ENCODE measurements at places on chromosomes 6 and 20.

DNA sequence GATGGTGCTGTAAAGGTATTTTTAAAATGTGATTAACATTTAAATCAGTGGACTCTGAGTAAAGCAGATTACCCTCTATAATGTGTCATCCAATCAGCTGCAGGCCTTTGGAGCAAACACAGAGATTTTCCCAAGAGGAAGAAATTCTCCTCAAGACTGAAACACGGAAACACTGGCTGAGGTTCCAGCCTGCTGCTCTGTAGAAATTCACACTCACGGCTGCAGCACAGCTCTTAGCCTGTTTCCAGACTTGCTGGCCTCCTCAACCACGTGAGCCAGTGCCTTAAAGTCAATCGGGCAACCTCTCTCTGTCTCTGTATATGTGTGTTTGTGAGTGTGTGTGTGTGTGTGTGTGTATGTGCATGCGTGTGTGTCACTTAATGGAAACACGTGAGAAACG lies 41.1 kb downstream of the PDE10A start:
- no peak for DNase-seq

- DNase-seq, result no peak
These were observed 106.3 kb upstream of the CD93 start for GRCh38 chr20:23192469-23192868.

DNA sequence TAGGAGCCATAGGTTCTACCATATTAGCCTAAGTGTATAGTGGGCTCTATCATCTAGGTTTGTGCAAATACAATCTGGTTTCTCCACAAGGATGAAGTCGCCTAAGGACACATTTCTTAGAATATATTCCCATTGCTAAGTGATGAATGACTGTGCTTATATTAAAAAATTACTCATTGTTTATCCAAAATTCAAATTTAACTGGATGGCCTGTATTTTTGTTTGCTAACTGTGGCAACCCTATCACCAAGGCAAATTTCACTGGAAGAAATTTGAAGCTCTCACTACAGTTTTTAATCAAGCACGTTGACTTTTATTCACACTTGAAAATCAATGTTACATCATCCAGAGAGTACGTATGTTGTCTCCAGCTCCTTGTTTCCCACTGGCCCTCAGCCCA lies 13.9 kb downstream of the GCM2 start:
- no peak for DNase-seq

DNA sequence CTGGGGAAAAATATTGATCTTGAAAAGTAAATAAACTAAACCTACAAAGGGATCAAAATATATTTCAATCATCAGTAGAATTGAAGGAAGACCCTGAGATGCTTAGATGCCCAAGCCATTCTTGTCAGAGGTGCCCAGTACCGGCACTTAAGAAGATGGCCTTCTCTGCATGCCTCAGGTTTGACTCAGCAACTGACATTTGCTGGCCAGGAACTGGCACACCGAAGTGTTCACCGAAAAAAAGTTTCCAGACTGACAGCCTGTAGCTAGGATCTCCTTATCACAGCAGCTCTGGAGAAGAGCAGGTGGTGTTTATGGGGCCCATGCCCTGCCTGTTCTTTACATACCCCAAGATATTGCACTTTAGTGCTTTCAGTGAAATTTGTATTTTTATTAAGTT lies 203.2 kb downstream of the MOXD1 start:
- no peak for DNase-seq

GRCh38 chr20:20255099-20255498 lies 112.8 kb upstream of the INSM1 start:
- no peak for DNase-seq

GRCh38 chr20:29689411-29690225 lies 1567.8 kb upstream of the DEFB115 start:
- DNase-seq, result no peak

- no peak for DNase-seq
These were observed 16.1 kb upstream of the THBD start for GRCh38 chr20:23065266-23066201.

- DNase-seq, result no peak
These were observed 33.5 kb downstream of the YTHDF1 start for GRCh38 chr20:63182425-63182824.

GRCh38 chr6:25138934-25139415 lies 140.2 kb upstream of the CARMIL1 start:
- no peak for DNase-seq
